Activated naive CD4-positive, alpha-beta T cell treated with anti-CD3 and anti-CD28 coated beads, Interleukin-2, amount 10 ng/mL, durations not matched to agents 7 days and 5 days (primary cell): ENCODE measurements at places on chromosomes 5 and 9.

- H3K4me1 ChIP-seq = peaks cover 11% of the 10 kb centered on the region
- H3K27ac ChIP-seq = no peak overlapping the region
- no peaks in the 10 kb centered on the region for H3K36me3 ChIP-seq
- DNase-seq = no peak
These were observed 618.4 kb downstream of the PDE4D start for GRCh38 chr5:59275170-59275509.

DNA sequence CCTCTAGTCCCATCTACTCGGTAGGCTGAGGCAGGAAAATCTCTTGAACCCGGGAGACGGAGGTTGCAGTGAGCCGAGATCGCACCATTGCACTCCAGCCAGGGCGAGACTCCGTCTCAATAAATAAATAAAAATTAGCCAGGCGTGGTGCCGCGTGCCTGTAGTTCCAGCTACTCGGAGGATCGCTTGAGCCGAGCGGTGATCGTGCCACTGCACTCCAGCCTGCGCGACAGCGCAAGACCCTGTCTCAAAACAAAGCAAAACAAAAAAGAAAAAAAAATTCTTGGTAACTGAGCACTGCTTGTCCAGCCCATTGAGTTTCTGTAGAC lies 710 bp upstream of the WDR55 start:
- no peak for DNase-seq
- H3K36me3 ChIP-seq = peaks cover 74% of the 10 kb centered on the region
- peaks cover 49% of the 10 kb centered on the region for H3K4me1 ChIP-seq
- peaks cover 3% of the 10 kb centered on the region for H3K27me3 ChIP-seq
- H3K4me3 ChIP-seq = peak overlapping the region; percentile 94

DNA sequence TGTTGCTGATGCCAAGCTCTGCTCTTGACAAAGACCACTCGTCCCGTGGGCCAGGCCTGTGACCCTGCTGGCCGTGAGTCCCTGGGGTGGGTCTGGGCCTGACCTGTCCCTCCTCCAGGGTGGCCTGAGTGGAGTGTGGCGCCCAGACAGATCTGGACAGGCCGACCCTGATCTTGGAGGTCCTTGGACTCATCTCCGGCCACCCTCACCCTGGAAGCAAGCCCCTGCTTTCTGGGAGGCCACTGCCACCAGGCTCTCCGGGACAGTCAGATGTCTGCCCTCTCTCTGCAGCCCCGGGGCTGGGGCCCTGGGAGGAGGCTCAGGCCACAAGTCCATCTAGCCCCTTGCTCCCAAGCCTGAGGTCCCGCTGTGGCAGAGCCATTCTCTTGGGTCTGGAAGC lies 31.2 kb upstream of the TMEM250 start:
- H3K27me3 ChIP-seq = peaks cover 26% of the 10 kb centered on the region
- H3K4me1 ChIP-seq = no peaks in the 10 kb centered on the region
- no peak overlapping the region for H3K4me3 ChIP-seq
- H3K36me3 ChIP-seq = no peaks in the 10 kb centered on the region
- DNase-seq = no peak

- no peak for DNase-seq
- H3K27ac ChIP-seq = no peak overlapping the region
- H3K4me1 ChIP-seq = peaks cover 3% of the 10 kb centered on the region
These were observed 290.1 kb downstream of the ADAMTS6 start for GRCh38 chr5:65191554-65192135.

DNA sequence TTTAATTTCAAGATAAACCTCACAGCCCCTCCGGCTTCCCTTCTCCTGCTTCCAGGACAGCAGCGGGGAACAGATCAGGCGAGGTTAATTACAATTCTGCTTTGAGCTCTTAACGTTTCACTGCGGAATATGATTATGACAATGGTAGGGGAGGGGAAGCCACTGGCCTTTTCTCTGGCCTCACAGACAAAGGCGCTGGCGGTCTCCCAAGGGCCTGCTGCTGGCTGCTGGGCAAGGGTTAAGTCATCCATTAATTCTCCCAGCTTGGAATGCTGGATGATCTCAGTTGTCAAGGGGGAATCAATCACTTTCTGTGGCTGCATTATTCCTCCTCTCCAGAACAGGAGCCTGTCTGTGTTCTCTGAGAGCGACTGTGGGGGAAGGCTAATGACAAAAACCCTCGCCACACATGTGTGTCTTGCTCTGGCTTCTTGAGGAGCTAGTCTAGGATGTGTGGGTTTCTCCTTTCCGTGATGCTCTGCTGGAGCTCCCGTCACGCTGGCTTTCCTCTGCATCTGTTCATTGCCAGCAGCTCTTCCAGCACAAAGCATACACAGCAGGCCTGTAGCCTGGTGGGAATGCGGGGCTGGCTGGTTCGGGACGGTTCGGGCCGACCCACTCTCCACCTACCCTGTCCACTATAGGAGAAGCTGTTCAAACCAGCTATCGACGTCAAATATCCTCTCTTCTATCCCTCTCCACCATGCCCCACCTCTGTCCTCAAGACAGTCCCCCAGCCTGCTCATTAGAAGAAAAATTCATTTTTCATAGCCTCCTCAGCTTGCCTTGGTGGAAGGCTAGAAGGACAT lies 82.8 kb downstream of the DCP2 start:
- no peaks in the 10 kb centered on the region for H3K36me3 ChIP-seq
- H3K4me3 ChIP-seq = no peak overlapping the region
- DNase-seq = no peak
- H3K27ac ChIP-seq = no peak overlapping the region
- H3K4me1 ChIP-seq = peaks cover 29% of the 10 kb centered on the region
- peaks cover 16% of the 10 kb centered on the region for H3K27me3 ChIP-seq

- DNase-seq = no peak
- H3K27me3 ChIP-seq = no peaks in the 10 kb centered on the region
- H3K27ac ChIP-seq = peak overlapping the region; percentile 90
- peaks cover 32% of the 10 kb centered on the region for H3K4me1 ChIP-seq
These were observed 578.6 kb downstream of the RAB3C start for GRCh38 chr5:59161221-59162105.

- no peak for DNase-seq
- H3K27ac ChIP-seq = no peak overlapping the region
- no peak overlapping the region for H3K4me3 ChIP-seq
- H3K4me1 ChIP-seq = peaks cover 23% of the 10 kb centered on the region
- H3K27me3 ChIP-seq = no peaks in the 10 kb centered on the region
These were observed 118.7 kb downstream of the AUH start for GRCh38 chr9:91243029-91243428.

GRCh38 chr5:16128944-16129343 lies 50.6 kb downstream of the MARCHF11 start:
- no peak overlapping the region for H3K27ac ChIP-seq
- no peaks in the 10 kb centered on the region for H3K27me3 ChIP-seq
- H3K4me1 ChIP-seq = no peaks in the 10 kb centered on the region
- H3K36me3 ChIP-seq = no peaks in the 10 kb centered on the region
- no peak overlapping the region for H3K4me3 ChIP-seq

DNA sequence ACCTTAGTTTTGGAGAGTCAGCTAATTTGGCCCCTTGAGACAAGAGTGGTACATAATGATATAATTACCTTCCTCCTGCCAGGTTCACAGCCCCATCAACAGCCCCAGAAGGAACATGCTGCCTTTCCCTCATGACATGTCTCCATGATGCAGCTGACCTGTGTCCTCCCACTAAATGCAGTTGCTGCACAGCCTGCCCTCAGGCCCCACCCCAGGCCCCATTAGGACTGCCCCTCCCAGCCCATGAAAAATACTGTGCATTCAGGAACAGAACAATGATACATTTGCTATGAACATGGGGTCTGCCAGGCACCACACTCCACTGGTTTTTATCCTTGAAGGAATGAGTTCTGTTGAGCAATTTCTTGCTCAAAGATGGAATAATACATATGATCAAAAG lies 176.4 kb downstream of the C5orf15 start:
- no peaks in the 10 kb centered on the region for H3K36me3 ChIP-seq
- no peak for DNase-seq
- no peak overlapping the region for H3K4me3 ChIP-seq

DNA sequence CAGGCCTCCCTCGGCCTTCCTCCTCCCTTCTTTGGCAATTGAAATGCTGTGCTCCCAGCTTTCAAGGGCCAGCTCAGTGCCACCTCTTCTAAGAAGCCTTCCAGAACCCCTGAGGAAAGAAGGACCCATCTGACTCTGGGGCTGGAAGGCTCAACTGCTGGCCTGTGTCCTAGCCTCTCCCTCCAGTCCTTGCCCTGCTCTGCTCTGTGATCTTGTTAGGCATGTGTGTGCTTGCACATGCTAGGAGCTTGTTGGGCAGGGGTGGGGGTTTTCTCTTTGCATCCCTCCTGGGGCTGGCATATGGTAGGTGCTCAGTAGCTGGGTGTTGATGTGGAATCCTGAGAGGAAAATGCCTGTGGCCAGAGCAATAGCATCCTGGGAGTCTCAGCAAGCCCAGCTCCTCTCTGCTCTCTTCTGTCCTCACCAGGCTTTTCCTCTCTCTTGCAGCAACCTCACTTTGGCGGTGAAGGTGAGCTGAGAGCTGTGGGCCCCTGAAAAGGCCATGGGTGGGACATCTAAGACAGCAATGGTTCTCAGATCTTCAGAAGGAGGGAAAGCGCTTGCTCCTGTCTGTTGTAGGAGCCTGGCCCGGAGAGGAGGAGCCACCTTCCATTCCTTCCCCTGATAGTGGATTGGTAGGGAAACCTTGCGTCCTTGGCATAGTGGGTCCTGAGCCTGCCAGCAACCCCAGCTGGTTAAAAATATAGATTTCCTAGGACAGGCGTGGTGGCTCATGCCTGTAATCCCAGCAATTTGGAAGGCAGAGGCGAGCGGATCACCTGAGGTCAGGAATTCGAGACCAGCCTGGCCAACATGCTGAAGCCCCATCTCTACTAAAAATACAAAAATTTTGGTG lies 9.9 kb downstream of the DOLK start:
- H3K4me3 ChIP-seq = no peak overlapping the region
- no peaks in the 10 kb centered on the region for H3K4me1 ChIP-seq
- no peak overlapping the region for H3K27ac ChIP-seq
